ENCODE measurements at places on chromosomes 12 and 14.

- no peak for DNase-seq
These were observed 69.7 kb downstream of the SLC24A4 start for GRCh38 chr14:92392711-92393110.

DNA sequence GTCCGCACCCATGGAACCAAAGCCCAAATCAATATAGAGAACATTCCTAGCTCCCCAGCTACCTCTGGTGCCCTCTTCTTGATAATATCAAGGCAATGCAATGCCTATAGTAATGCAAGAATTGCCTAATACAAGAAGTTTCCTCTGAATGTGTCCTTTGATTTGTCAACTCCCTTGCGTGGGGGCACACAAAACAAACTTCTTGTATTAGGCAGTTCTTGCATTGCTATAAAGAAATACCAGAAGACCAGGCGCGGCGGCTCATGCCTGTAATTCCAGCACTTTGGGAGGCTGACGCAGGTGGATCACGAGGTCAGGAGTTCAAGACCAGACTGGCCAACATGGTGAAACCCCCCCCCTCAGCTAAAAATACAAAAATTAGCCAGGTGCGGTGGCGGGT lies 10.4 kb upstream of the ITPK1 start:
- no peak for DNase-seq

DNA sequence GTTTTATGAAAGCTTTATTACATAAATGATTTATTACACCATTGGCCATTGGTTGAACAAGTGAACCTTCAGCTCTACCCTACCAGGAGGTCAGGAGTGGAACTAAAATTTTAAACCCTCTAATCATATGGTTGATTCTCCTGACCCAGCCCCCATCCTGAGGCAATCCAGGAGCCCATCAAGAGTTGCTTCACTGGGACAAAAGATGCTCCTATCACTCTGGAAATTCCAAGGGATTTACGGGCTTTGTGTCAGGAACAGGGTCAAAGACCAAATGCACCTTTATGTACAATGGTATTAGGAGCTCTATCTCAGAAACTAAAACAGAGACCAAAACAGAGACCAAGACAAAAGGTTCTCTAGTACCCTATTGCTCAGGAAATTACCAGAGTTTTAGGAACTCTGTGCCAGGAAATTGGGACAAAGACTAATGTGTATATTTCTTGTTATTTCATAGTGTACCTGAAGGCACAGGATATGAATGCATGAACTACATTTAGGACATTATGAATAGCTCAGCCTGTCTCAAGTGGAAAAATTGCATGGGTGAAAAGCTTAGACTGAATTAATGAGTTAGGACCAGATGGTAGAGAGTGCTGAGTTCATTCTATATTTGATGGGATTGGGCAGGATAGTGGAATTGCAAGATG lies 171.7 kb upstream of the FLRT2 start:
- no peak for DNase-seq

- DNase-seq = no peak
These were observed 111.9 kb downstream of the CCDC60 start for GRCh38 chr12:119446459-119446858.

- DNase-seq = no peak
These were observed 23.1 kb downstream of the ARHGAP5 start for GRCh38 chr14:32100175-32100574.

DNA sequence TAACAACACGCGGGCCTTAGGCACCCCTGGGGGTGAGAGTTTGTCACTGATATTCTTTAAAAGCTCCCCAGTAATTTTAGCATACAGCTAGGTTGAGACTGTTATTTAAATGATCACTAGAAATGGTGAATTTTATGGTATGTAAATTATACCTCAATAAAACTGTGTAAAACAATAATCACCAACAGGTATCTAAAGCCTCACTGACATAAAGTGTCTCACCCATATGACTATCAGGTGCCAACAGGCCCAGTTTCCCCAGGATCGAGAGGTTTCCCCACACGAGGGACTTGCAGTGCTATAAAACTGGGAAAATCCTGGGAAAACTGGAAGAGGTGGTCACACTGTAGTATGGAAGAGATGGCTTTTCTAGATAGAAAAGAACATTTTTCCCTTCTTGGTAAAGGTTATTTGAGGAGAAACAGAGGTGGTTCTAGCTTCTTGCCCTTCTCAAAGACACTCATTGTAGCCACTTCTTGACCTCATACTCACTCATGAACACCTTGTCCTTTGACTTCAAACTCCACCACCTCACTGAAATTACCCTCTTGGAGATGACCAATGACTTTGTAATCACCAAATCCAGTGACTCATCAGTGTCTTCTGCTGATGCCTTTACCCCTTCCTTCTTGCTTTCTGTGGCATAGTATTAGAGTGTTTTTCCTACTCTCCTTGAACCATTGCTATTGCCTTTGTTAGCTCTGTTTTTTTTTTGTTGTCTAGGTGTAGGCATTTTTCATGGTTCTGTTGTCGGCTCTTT lies 24.8 kb upstream of the NUBPL start:
- DNase-seq = no peak

DNA sequence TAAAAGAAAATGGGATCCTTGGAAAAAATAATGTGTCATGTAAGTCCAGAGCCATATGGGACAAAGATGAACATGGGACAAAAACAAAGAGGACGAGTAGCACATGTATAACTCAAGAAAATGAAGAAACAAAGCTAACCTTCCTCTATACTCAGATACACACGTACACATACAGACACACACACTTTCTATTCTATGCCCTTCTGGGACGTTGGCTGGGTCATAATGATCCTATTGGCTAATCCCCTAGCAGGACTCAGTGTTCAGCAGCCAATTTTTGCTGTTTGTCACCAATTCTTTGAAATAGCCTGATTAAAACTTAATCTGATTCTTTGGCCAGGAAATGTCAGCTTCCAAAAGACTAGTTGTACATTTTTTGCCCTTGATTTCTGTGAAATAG lies 189.4 kb upstream of the FOXG1 start:
- DNase-seq = no peak

GRCh38 chr14:66375046-66375964 lies 110.9 kb upstream of the CCDC196 start:
- DNase-seq = no peak

DNA sequence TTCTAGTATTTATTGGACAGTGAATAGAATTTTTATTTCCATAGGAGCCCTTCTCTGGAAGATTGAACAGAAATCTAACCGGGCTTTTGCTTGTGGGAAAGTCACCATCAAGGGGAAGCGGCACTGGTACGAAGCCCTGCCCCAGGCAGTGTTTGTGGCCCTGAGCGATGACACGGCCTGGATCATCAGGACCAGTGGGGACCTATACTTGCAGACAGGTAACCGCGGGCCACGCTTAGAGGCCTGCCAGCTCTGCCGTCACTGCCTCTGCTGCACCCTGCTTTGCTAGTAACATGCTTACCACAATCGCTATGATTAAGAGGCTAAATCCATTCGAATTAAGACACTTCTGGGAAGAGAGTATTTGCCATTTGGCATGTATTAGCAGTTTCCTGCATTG lies 69.2 kb downstream of the ANKRD9 start:
- DNase-seq = no peak

GRCh38 chr12:32025906-32026305 lies 66.7 kb downstream of the RESF1 start:
- DNase-seq = peak; percentile 32

DNA sequence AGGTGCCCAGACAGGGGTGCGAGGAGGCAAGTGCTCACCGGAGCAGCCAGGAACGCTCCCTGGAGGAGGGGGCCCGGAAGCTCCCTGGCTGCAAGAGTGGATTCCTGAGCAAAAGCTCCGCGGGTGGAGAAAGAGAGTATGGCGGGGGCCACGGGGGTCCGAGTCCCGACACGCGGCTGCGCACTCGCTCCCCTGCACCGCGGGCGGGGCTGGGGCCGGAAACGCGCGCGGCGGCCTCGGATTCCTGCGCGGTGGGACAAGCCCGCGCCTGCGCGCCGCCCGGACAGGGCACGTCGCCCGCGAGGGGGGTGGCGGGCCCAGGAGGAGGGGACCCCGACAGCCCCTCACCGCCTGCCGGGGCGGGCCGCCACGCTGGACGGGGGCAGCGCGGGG lies 27.8 kb upstream of the GPR132 start:
- DNase-seq = peak; percentile 60

DNA sequence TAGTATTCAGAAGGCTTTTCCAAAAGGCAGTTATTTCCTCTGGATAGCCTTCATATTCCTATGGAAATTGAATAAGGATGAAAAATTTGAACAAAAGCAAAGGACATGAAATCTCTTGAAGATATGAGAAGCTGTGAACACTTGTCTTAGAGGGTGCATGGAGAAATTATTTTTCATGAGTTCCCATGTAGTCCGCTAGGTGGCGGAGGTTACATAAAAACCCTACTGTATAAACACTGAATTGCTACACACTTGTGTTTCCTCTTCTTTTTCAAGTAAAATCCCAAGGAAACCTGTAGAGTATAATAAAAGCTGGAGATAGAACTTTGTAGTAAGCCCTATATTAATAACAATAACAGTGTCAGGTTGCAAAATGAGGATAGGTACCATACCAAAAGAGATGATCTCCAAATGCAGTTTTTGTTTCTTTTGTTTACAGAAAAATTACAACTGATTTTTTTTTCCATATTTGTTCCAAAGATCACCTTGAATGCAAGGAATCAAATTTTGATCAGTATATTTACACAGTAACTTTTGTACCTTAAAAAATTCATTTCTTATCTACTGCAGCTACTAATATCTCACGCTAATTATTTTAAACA lies 37.8 kb upstream of the OR4E1 start:
- DNase-seq = peak; percentile 10

- DNase-seq = peak; percentile 70
These were observed at the start of gene RNF10 for GRCh38 chr12:120534203-120534702. RNF10 (plus strand) TSS chr12:120534356; CDS start chr12:120534812, 456 bp downstream.

GRCh38 chr14:99459481-99460100 lies 21.1 kb downstream of the SETD3 start:
- no peak for DNase-seq

- DNase-seq = no peak
These were observed 15.5 kb downstream of the BTBD7 start for GRCh38 chr14:93317210-93317874.

DNA sequence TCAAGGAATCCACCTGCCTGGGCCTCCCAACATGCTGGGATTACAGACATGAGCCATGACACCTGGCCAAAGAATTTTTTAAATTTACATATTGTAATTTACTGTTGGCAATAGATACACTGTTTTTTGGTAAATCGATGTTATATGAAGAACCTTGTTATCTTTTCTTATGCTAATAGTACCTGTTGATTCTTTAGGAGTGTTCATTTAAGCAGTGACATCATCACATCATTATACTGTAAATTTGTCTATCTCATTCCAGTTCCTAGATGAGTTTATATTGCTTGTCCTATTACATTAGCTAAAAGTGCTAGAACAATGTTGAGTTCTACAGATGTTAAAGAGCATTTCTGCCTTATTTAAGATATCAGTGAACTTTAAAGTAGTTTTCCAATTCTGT lies 13.0 kb upstream of the TAS2R30 start:
- no peak for DNase-seq

- DNase-seq = no peak
These were observed 234.9 kb downstream of the KTN1 start for GRCh38 chr14:55814873-55815272.

GRCh38 chr12:128649902-128650301 lies 173.9 kb downstream of the SLC15A4 start:
- DNase-seq = no peak

DNA sequence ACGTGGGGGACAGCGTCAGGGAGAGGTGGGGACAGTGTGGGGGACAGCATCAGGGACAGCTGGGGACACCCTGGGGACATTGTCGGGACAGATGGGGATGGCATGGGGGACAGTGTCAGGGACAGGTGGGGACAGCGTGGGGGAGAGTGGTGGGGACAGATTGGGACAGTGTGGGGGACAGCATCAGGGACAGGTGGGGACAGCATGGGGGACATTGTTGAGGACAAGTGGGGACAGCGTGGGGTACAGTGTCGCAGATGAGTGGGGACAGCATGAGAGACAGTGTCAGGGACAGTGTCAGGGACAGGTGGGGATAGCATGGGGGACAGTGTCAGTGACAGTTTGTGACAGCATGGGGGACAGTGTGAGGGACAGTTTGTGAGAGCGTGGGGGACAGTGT lies 240.9 kb downstream of the TMEM121 start:
- DNase-seq = no peak

DNA sequence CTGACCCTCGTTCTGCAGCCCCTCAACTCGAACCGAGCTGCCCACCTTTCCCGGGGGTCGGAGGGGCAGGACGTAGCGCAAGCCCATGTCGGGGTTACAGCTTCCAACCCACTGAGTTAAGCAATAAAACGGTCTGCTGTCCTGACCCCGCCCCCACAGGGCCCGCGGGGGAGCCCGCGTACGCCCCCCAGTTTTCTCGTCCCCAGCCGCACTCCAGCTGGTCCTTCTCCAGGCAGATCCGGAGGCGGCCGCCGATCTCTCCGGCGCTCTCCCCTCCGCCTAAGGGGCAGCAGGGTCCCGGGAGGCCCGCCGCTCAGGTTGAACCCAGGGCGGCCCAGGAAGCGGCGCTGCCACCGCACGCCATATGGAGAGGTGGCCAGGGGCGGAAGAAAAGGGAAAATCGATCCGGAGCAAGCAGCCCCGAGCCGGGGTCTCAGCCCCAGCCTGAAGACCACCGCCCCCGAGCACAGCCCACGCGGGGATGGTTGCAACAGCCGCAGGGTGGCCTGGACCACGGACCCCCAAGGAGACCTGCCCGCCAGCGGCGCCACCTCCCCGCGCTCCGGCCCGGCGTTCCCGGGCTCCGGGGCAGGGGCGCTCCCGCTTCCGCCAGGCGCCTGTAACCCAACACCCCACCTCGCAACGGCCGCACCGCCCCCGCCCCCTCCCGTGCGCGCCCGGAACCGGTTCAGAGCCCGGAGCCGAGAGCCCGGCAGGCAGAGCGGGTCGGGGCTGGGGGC lies 760 bp downstream of the ACTN1 start:
- DNase-seq = peak; percentile 43

DNA sequence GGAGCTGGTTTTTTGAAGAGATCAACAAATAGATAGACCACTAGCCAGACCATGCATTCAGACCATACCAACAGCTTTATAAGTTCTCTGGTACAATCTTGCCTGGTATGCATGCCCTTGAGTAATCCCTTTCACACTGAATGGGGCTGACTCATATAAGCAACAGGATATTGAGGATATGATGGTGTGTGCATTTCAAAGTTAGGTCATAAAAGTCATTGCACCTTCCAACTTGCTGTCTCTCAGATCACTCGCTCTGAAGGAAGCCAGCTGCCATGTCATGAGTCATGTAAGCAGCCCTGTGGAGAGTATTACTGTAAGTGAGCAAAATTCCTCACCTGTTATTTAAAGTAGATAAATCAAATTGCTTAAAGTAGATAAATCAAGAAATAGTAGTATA lies 45.0 kb upstream of the OR6J1 start:
- no peak for DNase-seq

GRCh38 chr12:2057795-2058408 lies 5.1 kb downstream of the CACNA1C start:
- DNase-seq = no peak

DNA sequence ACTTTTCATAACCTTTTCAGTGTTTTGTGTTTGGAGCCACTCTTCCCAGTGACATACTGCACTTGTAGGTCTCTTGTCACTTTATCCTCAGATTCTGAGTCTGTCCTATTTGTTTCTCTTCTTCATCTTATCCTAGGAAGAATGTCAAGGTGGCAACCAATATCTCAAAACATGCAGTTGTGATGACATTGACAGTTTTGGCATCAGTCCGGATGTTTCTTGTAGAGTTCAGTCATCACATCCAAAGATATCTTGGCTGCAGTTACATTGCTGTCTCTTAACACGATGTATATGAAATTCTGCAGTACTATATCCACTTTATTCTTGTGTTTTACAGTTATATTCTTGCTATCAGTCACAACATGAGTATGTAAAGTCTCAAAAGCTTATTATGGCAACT lies 6.4 kb downstream of the ADIPOR2 start:
- DNase-seq = no peak
